ENCODE measurements at places on chromosomes 5 and 9.

- no peak for DNase-seq
Measured at GRCh38 chr5:148206620-148207019, 3.8 kb downstream of the SPINK6 start.

DNA sequence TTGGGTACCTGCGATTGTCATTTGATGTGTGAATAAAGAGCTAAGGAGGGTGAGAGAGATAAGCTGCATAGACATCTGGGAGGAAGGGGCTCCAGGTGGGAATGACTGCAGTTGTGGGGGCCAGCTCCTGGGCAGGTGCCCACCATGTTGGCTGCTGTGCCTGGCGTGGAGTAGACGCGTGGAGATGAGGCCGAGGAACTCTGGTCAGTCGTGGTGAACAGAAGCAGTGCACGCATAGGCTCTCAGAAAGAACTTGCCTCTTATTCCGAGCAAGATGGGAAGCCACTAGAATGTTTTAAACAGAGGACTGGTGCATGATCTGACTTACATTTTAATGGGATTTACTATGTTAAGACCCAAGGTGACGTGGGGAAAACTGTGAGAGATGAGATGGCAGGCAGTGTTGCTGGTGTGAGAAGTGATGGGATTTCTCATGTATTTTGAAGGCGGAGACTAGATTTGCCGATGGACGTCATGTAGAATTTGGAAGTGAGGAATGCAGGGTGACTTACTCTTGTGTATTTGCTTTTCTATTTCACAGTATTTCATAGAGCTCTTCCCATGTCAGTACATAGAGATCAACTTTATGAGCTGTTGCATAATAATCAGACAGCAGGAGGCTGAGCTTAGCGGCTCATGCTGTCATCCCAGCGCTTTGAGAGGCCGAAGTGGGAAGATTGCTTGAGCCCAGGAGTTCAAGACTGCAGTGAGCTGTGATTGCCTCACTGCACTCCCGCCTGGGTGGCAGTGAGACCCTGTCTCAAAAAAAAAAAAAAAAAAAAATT is 71.1 kb downstream of the EHMT1 start:
- DNase-seq: no peak

DNA sequence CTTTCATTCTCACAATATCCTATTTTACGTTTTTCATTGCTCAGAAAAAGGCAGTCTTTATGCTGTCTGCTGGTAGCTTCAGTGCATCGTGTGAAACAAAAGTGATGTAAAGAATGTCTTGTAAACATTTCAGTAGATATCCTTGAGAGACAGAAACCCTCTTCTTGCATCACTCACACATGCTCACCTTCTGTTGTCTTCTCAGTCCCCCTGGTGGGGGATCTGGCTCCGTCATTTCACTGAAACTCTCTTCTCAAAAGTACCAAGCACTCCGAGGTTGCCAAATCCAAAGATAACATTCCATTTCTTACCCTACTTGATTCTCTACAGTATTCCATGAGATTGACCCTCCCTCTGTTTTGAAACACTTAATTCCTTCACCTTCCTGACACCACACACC is 46.1 kb upstream of the PCA3 start:
- no peak for DNase-seq

DNA sequence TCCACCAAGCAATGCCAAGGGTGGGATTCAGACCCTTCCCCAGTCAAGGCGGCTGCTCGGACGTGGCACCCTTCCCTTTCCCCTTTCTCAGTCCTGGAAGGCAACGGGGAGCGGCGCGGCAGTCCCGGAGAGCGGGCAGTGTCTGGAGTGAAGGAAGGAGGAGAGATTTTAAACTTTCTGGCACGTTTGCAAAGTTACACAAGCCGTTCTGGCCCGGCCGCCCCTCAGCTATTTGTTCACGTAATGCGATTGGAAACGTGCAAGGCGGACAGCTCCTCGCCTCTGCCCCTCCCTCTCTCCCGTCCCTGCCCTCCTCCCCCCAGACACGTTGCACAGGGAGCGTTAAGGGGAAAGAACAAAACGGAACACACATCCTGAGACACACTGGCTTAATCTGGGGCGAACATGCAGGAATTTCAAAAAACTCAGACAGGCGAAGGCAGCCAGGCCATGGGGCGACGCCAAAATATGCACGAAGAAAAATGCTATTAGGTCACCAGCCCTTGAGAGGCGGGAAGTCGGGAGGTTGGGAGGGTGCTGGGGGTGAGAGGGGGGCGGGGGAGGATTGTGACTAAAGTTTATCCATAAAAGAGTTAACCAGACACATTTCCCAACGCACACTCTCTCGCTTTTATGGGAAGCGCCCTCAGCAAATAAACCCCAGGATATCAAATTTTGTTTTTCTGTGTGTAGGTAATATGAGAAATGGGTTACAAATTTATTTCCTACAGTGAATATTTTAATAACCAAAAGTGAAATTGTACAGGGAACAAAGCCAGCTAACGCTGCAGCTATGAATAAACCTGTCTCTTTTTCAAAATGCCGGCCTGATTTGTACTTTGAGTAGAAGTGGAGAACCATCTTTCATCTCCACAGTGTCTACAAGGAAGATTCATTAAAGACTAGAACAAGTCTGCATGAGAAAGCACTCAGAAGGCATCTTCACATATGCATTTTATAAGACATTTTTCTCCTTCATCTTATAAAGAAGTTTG is at the start of gene LOX:
Gene LOX (minus strand): TSS at position 144 of the 995 bp plus-strand sequence. CDS start 274 bp downstream, outside the sequence.
- no peak for DNase-seq

- no peak for DNase-seq
Measured at GRCh38 chr5:74850030-74850429, 16.2 kb downstream of the FAM169A start.

DNA sequence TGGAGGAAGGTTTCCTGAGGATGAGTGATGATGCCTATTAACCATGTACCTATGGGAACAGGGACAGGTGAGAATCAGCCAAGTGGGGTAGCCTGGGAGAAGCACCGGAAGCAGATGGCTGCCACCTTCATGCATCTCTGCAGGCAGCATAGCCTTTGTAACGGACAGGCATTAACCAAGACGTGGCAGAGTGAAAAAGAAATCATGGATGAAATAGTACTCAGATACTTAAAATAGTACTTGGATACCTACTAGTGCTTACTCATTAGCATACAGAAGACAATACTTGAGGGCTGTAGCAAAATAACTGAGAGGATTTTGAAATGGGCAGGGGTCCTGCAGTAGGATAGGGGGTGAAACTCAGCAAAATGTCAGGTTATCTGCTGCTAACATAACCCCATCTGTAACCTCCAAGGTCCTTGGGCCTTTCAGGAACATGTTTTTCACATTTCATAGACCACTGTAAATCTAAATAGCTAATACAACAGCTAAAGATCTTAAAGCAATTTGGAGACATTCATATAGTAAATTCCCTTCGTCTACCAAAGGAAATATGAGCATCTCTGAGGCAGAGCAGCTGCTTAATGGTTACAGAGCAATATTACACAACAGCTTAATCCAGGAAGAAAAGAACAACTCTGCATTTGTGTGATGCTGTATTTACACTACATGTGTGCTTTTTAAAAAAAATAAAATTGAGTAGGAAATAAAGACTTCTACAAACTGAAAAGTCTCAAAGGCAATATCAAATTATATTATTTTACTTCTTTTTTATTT is 154.3 kb downstream of the NFIB start:
- DNase-seq: no peak
